ENCODE measurements at places on chromosomes 1 and 21.

GRCh38 chr1:20486457-20487235, 636 bp upstream of the CAMK2N1 start:
- no peak for DNase-seq

- DNase-seq, result no peak
These were observed 420.3 kb upstream of the ADGRL2 start for GRCh38 chr1:81380436-81380835.

GRCh38 chr1:24319962-24320361, 805 bp downstream of the GRHL3 start:
- DNase-seq, result no peak

DNA sequence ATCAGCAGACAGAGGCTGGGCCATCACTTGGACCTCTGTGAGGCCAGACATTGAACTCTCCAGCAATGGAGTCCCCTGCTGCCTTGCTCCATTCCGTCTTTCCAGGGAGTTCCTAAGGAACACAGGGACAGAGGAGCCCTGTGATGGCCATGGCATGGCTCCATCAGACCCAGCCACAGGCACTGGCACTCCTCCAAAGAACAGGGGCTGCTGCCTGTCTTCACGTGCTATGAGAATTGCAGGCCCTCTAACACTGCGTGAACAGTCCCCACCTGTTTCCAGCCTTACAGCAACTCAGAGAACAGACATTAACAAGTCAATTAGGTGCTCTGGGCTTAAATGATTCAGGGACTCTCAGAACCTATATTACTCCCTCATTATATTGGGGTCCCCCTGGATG, 140.8 kb downstream of the ASTN1 start:
- no peak for DNase-seq

- DNase-seq, result peak; percentile 77
These were observed 3.6 kb downstream of the KCNE2 start for GRCh38 chr21:34367320-34367935.
